ENCODE measurements at places on chromosomes 16 and 17.

GRCh38 chr16:14501331-14502255 is 128.5 kb downstream of the PARN start:
- no peak for DNase-seq

DNA sequence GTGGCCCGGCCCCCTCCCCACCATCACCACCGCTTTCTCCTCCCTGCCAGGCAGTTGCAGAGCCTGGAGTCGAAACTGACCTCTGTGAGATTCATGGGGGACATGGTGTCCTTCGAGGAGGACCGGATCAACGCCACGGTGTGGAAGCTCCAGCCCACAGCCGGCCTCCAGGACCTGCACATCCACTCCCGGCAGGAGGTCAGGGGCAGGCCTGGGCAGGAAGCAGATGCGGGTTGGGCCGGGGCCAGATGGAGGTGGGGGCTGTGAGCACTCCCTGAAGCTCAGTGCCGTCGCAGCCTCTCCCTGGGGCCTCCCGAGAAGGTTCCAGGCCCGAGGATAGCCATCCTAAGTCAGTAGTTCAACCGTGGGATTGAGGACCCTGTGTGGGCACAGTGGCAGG is 14.2 kb upstream of the ADGRG3 start:
- DNase-seq = no peak

- DNase-seq = no peak
These were observed 51.0 kb upstream of the PIRT start for GRCh38 chr17:10888858-10889257.

DNA sequence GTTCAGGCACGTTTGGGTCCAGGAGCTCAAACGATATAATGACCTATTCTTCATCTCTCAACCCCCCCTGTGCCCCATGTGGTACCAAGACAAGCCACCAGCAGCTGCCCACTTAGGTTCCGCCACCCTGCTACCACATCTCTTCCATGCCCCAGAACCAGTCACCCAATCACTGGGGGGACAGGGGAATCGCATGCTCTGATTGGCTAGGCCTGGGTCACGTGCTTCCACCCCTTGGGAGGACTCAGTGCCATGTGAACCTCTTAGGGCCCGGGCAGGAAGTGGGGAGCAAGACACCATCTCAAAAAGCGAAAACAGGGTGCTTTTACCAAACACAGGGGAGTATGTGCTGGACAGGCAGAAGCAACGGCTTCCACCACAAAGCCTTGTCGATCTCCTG is 91.3 kb downstream of the KATNIP start:
- no peak for DNase-seq

- DNase-seq = no peak
These were observed 182.9 kb upstream of the SOX9 start for GRCh38 chr17:71937914-71938313.

GRCh38 chr17:49488612-49489011 is 6.5 kb upstream of the NGFR start:
- DNase-seq = no peak

GRCh38 chr16:54931120-54932014 is 702 bp downstream of the IRX5 start:
- DNase-seq = no peak

- DNase-seq = no peak
These were observed 1115.6 kb upstream of the GOT2 start for GRCh38 chr16:59849716-59850115.

DNA sequence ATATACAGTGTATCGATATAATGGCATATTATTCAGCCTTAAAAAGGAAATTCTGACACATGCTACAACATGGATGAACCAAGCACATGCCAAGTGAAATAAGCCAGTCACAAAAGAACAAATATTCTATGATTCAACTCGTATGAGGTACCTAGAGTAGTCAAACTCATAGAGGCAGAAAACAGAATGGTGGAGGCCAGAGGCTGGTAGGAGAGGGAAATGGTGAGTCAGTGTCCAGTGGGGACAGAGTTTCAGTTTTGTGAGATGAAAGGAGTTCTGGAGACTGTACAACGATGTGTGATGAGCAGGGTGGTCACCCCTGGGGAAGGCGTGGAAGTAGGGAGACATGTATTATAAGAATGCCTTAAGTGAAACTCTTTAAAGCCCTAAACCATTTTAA is 39.9 kb downstream of the RNF157 start:
- DNase-seq = no peak

- DNase-seq = peak; percentile 66
These were observed 49.3 kb downstream of the CMIP start for GRCh38 chr16:81493755-81494433.

DNA sequence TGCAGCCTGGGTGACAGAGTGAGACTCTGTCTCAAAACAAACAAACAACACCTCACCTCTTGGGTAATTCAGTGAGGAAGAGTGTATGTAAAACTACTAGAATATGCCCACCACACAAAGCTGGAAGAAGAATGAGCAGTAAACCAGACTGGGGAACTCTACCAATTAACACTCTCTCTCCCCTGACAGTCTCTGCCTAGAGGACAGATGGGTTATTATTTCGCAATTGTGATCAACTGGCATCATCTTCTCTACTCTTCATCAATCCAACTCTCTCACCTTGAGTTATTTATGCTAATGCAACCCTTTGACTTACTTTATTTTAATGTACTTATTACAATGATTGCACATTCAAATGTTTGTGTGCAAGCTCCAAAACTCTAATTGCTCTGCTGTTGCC is 205.6 kb downstream of the XYLT1 start:
- DNase-seq = no peak

- DNase-seq = no peak
These were observed 1.6 kb downstream of the SEZ6 start for GRCh38 chr17:29004081-29004692.

DNA sequence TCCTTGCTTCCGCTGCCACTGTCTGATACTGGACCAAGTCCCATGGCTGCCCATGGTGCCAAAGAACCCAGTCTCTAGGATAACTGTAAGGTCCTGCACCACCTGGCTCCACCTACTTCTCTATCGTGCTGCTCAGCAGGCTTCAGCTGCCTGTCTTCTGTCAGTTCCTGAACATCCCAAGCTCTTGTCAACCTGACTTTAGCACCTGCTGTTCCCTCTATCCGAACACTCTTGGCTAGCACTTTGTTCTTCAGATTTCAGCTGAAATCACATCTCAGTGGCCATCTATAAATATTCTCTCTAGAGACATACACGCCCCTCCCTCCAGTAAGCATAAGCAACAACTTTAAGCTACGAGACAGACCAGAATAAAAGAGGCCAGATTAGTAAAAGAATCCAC is 15.0 kb upstream of the TMEM101 start:
- no peak for DNase-seq

DNA sequence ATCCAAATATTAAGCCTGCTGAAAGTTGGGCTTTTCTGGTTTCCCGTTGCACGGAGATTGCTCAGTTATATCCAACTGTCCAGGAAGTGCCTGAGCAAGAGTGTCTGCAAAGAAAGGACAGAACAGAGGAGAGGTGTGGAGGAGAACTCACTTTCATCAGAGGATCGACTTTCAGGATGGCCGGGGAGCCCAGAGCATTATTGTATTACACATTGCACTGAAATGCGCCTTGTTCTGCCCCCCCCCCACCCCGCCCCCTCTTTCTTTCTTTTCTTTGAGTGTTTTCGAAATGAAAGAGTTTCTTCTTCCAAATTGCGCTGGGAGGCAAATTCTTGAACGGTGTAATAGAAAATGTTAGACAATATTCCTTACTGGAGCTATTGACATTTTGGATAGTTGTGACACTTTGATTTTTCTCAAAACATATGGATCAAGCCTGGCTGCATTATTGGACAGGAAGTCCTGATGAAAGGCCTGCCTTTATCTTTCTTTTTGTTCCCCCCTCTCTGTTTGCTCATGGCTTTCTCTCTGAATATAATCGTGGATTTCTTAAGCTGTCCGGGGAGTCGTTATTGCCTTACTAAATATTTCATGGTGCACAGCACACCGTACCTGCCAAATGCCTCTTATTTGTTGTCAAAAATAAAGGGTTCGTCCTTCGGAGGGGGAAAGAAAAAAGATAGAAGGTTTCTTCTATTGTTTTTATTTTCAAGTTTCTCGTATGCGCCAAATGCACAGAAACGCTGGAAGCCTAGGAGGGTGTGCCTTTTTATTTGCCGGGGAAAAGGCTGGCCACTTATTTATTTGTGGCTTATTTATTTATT is 110.8 kb downstream of the IRX3 start:
- DNase-seq = no peak

DNA sequence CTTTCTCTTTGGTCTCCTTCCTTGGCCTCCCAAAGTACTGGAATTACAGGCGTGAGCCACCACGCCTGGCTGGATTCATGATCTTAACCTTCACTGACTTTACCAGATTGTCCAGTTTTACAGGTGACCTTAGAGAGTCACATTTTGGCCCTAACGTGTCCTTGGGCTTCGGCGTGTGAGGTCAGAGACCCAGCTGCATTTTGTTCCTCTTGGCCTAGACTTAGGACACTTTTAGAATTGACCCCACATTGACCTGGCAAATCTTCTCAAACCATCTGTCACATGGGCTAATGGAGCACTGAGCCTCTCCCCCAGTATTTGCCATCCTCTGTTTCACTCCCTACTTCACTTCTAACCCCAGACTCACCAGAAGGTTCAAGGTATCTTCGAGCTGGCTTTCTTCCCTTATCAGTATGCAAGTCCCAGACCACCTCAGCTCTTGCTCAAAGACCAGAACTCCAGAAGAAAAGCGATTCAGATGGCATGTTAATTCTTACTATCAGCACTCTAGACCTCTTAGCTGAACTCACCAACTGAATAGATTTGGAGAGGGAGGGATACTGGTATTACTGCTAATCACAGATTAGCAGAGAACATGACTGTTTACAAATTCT is 1.7 kb upstream of the CYTH1 start:
- DNase-seq = no peak

DNA sequence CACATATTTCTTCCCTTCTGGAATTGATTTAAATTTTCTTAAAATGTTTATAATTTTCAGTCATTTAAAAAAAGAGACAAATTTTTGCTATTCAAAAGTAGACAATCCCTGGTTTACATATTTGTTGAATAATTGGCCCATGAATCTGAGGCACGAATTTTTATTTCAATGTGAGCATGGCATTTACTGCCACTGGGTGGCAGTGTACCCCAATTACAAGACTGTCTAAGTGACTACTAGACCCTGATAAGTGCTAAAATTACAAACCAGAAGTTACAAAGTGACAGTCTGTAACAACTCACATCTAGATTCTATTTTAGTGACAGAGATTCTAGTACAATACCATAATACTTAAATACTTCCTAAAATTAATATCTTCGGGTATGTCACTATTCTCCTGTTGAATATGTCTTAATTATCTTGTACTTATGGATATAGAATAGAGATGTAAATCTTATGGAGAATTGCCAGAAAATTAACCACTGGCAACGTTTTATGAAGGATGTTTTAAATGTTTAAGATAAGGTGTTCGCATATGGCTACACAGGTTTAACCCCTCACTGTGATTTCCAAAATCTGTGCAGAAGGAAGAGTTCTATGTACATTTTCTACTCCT is 235.8 kb downstream of the MAP2K4 start:
- DNase-seq = no peak

GRCh38 chr16:81366316-81366932 is 51.7 kb downstream of the GAN start:
- no peak for DNase-seq

DNA sequence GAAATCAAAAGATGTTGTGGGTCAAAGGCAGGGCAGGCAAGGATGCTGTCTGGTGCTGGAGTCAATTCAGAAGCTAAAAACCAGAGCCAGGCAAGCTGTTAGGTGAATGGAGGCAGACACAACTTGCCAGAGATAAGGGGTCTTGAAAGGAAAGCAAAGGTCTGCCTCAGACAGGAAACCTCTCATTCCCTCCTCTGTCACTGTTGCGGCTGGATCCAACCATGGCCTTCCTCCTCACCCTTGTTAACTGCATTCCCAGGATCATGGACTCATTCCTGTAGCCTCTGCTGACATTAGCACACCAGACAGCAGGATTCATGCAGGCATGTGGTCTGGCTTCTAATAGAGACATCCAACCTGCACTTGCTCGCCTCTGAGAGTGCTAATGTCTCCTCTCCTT is 186.7 kb upstream of the HS3ST3A1 start:
- no peak for DNase-seq

DNA sequence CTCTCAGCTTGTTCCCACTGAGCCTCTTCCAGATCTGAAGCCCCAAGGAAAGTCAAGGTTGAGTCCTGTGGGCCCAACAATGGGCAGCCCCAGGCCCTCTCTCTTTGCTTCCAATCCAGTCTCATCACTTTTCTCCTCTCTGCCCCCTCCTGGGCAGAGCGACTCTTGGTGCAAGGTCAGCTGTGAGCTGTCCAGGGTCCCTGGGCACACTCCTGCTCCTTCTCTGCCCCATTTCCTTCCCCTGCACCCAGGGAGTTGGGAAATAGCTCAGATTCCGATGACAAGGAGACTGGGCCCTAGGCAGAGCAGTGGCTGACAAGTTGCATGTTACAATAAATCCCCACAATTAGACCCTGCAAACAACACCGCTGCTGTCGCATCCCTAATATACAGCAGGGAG is 16.1 kb upstream of the CRHR1 start:
- DNase-seq = no peak

DNA sequence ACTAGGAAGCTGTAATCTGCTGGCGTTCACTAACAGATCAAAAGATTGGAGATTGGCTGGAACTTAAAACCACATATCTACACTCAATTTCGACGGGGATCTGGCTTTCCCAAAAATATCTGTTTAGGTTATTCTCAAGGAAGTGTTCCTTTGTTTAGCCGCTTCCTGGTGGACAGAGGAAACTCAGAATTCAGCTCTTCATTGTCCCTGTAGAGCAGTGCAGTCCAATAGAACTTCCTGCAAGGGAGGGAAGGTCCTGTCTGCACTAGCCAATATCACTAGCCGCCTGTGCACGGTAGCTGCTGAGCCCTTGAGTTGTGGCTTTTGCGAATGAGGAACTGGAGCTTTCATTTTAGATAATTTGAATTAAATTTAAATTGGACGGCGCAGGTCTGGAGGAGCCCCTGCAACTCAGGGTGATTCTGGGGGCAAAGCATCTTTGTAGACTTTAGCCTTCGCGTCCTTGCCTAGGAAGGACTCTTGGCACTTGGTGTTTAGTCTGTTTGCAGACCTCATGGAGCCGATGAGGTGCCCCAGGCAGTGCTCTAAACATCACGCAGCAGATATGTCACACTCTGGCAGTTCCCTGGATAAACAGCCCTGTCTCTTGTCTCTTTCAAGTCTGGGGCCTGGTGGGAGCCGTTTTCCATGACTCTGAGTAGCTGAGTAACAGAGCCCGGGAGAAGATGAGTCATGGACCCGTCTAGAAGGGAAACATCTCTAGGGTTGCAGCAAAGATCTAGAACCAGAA is 122.2 kb downstream of the CCDC182 start:
- no peak for DNase-seq

DNA sequence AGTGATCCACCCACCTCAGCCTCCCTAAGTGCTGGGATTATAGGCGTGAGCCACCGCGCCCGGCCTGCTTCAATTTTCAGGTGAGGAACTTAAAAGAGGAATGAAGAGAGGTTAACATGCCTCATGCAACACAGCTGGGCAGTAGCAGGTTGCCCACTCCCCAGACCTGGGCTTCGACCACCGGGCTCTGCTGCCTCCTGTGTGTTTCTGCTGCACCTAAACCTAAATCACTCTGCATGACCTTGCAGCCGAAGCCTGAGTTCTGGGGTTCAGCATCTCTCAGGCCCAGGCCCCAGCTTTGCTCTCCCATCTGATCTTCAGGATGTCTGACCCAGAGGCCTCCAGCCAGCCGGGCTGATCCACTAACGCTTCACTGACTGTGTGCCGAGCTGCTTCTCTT is 112.6 kb downstream of the OR1D5 start:
- no peak for DNase-seq
